GM19239 (cell line): ENCODE measurements at places on chromosomes 3 and 15.

DNA sequence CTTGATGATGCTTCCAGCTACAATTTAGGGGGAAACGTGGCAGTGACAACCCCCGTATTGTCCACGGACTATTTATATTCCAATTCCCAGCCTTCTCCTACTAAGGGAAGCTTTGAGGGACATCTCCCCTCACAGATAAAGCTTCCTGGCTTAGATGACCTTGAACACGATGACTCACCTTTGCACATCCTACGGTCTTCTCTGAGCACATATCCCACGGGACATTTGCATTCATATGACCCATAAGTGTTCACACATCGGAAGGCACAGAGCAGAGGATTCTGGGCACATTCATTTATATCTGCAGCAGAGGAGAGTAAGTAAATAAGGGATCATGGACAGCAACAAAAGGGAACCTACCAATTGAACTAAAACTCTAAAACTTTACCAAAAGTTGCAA lies 101.5 kb downstream of the DUT start:
- no peak for DNase-seq

- no peak for DNase-seq
Observed at GRCh38 chr3:48338635-48339034, 5.2 kb upstream of the SPINK8 start.

DNA sequence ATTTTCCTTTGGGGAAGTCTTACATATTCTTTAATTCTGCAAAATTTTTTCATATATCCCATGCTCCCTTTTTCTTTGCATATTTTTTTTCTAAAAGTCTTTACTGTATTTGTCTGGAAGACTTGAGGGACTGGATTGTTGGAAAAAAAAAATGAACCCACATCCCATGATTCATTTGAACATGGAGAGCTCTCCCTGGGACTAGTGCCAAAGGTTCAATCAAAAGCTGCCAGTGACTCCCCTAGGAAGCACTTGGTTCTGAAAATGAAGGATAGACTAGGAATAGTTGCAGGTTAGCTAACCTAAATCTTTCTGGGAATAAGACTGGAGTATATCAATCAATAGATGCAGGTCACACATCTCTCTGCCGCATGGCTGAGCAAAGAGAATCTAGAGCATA lies 16.4 kb upstream of the BNC1 start:
- DNase-seq: no peak

GRCh38 chr15:71333136-71333700 lies 217.9 kb downstream of the THSD4 start:
- no peak for DNase-seq

DNA sequence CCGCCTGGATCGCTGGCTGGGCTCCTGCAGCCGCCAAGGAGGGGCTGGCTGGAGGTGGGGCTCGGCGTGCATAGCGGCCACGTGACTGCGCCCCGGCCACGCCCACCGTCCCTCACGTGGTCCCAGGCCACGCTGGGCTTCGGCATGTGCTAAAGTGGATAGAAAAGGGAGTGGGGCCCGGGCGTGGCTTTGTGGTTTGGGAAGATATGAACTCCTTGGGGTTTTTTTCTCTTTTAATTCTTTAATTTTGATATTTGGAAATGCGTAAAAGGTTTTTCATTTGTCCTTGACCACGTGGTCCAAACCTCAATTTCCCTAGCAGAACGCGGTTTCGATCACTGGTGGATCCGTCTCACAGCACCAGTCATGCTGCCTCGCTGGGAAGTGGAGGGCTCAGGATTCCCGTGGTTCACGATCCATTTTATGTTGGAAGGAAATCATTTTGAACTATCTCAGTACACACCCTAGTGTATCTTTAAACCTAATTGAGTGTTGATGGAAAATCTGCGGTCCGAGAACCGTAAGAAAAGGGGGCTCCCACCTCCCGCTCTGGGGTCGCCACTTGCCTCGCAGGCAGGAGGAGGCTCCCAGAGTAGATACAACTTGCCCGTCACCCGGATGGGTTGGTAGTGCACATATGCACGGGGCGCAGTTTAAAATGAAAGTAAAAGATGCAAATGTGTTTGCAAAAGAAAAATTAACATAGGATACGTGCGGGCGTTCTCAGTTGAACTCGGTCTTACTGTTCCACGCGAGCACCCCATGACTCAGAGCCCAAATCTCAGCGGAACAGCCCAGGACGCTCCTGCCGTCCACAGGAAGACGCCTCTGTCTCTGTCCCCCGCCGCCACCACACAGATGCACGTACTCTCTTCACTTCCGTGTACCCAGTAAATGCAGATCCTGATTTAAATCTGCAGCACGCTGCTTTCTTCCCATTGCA lies 141.9 kb downstream of the PGPEP1L start:
- peak; percentile 40 for DNase-seq

- DNase-seq: no peak
Observed at GRCh38 chr3:192259661-192260060, 467.7 kb downstream of the FGF12 start.

DNA sequence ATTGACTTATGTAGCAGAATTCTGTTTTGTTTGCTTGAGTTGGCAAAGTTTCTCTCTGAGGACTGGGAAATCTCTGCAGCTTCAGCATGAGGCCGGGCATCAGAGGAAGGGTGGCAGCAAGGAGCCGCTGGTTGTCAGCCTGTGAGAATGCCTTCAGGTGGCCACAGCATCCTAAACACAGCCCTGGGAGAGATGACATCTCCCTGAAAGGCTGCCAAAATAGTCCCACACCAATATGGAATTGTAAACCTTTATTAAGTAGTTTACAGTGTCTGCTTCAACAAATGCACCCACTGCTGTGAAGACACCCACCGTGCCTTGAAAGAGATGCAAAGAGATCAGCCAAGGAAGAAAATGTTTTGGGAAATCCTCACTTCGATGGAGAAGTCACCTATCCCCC lies 609.7 kb upstream of the ARRDC4 start:
- no peak for DNase-seq

GRCh38 chr15:78282324-78282723 lies 17.1 kb downstream of the SKIC8 start:
- DNase-seq: no peak

DNA sequence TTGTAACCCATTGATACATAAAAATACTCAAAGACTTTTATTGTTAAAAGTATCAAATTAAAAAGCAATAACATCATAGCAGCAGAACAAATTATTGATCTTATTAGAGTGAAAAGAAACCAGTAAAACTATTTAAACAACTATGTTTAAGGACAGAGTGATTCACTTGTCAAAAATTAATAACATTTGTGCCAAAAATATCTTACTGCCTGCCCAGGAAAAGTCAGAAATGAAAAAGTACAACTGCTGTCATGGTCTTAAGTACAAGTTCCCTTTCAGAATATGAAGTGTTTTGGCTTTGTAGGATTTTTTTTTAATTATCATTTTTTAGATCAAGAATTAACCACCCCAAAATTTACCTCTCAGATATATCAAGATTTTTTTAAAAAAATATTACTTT lies 3.4 kb downstream of the IFT57 start:
- no peak for DNase-seq
